ENCODE measurements at places on chromosomes 1 and 21.

DNA sequence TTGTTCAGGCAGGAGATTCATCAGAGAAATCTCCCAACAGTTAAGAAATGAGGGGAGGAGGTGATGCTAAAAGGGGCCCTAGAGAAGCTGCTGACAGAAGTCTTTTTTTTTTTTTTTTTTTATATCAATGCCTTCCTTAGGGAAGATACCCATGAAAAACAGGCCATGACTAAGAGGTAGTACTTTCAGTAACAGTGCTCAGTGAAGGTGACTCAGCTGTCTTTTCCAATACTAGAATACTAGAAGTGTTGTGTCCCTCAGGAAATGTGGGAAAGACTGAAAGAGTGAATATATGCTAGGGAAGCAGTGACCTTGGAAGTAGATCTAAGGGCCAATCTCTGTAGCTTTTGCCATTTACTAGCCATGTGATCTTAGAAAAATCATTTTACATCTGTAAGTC is 52.4 kb upstream of the SLFNL1 start:
- DNase-seq = no peak

- DNase-seq = no peak
These were observed 1.8 kb upstream of the UMODL1 start for GRCh38 chr21:42069327-42069726.

- DNase-seq = no peak
These were observed 981 bp upstream of the KIAA1614 start for GRCh38 chr1:180911640-180912191.

DNA sequence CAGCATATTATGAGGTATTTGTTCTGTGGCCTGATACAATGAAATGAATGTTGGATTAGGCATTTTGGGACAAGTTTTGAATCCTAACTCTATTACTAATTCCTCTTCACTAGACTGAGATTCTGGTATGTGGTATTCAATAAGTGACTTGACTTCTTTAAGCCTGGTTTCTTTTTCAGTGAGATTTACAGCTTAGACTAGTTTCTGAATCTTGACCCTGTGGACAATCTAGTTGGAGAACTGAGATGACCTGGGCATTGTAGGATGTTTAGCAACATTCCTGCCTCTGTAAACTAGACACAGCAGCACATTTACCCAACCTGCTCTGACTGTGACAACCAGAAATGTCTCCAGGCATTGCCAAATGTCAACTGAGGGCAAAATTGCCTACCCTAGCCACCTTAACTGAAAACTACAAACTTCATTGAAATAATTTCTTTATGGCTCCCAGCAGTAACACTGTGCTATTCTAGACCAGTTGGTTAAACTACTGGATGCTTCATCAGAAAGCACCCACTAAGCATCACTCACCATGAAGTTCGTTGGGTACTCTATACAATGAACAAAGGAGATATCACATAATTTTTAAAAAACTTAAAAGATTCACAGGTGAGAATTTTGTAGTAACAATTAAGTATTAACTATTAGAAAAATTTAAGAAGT is 16.8 kb downstream of the PTPRC start:
- DNase-seq = no peak

All from smooth muscle cell of the brain vasculature (primary cell).